Stimulated activated naive CD8-positive, alpha-beta T cell treated with anti-CD3 and anti-CD28 coated beads, Interleukin-15, Interleukin-2, amounts not matched to agents 100 U/mL and 50 U/mL, for 24 hours (primary cell): ENCODE measurements at places on chromosomes 7 and 10.

- DNase-seq = no peak
Observed at GRCh38 chr7:147858421-147858820, 732.1 kb upstream of the C7orf33 start.

- peak; percentile 30 for DNase-seq
Observed at GRCh38 chr10:103145860-103146466, 47.1 kb downstream of the NT5C2 start.

GRCh38 chr7:121167971-121168370 lies 160.8 kb upstream of the WNT16 start:
- DNase-seq = no peak

DNA sequence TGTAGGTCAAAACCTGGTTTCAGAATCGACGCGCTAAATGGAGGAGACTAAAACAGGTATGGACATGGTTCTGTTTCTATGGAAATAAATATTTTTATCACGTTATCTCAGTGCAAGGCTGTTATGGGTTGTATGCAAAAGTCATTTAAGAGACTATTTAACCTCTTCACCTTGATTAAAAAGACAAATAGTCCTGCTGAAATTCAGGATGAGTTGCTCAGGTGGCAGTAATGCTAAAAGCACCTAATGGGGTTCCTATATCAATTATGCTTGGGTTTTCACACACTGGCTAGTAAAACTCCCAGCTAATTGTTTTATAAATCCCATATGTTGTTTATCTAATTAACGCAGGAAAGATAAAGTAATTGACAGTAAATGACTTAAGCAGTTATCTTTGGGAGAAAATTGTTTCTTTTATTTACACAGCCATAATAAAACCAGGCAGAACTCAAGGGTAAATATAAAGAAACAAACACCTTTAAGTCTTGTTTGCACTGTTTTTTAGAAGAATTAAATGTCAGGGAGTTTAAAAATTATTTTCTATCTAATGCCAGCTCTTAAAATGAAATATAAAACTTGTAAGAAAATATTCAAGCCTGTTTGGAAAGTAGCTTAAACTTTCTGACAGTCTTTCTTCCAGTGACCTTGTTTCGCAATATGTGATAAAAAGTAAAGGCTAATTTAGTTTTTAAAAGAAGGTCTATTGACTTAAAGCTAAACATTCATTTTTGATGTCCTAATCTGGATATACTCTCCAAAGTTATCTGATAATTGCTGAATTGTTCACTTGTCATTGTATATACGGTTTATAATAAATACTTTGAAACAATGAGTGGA lies 3.2 kb downstream of the HHEX start:
- no peak for DNase-seq

GRCh38 chr7:93043385-93043985 lies 74.3 kb downstream of the SAMD9 start:
- DNase-seq = no peak

DNA sequence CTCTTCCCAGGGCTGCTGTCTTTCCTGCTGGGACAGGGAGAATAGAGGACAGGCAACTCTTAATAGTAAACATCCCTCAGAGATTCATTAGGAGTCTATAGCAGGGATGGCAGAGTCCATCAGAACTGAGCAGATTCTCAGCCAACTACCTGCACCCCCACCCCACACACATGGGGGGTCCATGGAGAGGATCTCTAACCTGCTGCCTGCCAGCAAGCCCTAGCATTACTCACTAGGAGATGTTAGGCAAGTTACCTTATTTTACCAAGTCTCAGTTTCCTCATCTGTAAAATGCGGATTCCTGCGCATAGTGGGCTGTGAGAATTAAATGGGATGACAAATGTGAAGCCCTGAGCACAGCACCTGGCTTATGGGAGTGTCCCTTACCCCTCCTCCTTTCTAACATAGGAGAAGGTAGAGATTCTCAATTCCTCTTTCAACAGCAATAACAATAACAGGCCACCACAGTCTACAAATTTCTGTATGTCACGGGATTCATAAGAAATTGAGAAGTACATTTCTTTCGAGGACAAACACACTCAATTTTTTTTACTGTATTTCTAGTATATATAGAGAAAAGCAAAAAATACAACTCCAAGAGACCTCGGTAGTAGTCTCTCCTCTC lies 23.8 kb upstream of the WDR11 start:
- no peak for DNase-seq

DNA sequence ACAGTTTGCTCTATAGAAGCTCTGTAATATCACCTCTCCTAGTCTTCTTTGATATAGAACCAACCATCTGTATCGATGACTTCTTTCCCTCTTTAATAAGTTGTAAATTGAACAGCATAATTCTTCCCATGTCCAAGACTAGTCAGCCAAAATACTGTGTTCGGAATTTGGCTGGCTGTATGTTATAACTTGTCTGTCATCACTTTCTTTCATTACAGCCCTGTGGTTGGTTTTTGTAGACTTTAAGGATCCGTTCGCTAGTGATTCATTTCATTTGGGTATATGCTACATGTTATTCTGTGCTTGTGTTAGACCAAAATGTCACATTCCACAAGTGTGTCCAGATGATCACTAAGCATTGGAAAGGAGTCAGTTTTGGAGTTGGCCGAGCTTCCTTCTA lies 155.4 kb upstream of the ITGB1 start:
- DNase-seq = no peak

GRCh38 chr10:114304571-114305421 lies 65.7 kb downstream of the VWA2 start:
- peak; percentile 71 for DNase-seq

DNA sequence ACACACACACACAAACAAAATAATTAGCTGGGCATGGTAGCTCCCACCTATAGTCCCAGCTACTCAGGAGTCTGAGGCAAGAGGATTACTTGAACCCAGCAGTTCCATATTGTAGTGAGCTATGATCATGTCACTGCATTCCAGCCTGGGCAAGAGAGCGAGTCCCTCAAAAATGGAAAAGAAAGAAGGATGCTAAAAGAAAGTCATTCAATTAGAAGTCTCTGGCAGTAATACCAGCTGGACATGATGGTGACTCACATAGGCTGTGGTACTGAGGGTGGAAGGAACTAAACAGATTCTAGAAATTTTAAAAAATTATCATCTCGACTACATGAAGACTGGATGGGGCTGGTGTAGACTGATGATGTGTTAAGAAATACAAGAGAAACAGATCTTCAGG lies 385.3 kb downstream of the ETV1 start:
- no peak for DNase-seq

- no peak for DNase-seq
Observed at GRCh38 chr10:112624546-112625048, 177.6 kb downstream of the VTI1A start.

DNA sequence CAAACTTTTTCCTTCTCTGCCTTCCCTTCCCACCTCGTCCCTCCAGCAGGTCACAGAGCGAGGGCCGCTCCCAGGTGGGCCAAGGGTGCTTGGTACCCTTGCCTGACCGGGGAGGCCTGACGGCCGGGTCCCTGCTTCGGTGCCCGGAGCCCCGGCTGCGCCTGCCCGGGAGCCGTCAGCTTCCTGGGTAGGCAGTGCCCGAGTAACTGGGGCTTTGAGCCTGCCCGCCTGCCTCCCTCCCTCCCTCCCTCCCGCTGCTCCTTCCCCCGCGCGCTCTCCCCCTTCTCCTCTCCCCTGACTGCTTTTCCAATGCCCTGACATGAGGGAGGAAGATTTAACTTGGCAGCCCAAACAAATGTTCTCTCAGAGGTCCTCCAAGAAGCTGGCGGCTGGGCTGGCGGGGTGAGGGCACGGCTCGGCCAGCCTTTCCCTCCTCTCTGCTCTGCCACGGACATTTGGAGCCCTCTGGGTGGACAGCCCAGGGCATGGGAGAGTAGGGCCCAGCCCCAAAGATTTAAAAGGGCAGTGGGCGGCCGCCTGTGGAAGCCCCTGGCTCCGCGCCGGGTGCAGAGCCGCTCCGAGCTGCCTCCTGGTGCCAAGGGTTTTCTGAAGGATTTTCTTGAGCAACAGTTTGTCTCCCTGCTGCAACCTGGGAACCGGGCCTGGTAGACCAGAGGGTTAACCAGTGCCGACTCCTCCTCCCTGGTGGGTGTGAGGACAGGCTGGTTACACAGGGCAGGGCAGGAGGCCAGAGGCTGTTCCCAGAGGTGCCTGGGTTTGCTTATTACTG lies 2.0 kb downstream of the ZMIZ1 start:
- DNase-seq = peak; percentile 51

- DNase-seq = no peak
Observed at GRCh38 chr7:94654783-94655125, 1.2 kb downstream of the SGCE start.

DNA sequence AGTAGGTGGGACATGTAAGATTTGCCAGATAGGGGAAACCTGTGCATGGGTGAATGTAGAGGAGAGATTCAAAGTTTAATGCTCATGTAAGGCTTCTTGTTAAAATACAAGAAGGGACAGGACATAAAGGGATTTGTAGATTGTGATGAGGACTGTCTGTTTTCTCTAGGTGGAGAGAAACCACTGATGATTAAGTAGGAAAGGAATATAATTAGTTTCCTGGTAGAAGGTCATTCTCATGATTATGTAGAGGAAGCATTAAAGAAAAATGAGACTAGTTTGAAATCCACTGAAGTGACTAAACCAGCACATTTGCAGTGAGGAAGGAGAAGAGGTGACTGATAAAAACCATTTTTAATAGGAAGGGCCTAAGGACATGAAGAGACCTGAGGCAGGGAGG lies 19.6 kb upstream of the MACC1 start:
- DNase-seq = no peak

DNA sequence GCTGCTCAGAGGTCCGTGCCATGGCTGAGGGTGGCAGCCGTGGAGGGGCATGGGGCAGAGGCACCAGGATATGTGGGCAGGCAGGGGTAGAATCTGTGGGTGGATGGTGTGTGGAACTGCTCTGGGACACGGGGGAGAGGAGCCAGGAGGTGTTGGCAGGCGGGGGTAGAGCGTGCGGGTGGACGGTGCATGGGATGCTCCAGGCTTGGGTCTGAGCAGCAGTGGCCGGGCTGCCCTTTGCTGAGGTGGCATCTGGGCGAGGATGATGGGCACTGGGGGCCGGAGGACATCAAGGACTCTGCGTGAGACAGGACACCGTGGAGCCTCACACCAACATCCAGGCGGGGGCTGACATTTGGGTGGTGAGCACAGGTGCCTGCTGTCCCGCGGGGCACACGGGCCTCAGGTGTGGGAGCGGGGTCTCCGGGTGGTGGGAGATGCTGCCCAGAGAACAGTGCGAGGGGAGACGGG lies 46.2 kb downstream of the JAKMIP3 start:
- no peak for DNase-seq

DNA sequence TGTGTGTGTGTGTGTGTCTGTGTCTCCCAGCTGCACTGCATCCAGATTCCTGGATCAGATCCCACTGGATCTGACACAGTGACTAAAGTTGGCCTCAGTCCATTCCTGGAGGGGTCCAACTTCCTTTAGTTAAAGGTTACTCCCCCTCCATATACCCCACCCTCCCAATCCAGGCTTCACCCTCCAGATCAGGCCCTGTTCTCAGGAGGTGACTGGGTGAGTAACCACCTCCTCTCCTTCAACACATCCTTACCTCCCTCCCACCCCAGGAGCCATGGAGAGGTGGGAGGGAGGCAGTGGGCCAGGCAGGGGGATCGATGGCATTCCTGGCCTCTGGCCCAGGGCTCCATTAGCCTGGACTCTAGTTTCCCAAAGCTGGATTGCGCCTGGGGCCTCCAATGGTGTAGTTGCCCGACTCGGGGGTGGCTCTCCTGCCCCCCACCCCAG lies 11.3 kb downstream of the KCNIP2 start:
- DNase-seq = no peak

DNA sequence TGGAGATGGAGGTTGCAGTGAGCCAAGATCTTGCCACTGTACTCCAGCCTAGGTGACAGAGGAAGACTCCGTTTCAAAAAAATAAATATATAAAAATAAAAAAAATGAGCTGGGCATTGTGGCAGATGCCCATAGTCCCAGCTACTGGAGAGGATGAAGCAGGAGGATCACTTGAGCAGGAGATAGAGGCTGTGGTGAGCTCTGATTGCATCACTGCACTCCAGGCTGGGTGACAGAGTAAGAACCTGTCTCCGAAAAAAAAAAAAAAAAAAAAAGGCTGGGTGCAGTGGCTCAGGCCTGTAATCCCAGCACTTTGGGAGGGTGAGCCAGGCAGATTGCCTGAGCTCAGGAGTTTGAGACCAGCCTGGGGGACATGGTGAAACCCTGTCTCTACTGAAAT lies 11.8 kb downstream of the ZNF487 start:
- DNase-seq = no peak

DNA sequence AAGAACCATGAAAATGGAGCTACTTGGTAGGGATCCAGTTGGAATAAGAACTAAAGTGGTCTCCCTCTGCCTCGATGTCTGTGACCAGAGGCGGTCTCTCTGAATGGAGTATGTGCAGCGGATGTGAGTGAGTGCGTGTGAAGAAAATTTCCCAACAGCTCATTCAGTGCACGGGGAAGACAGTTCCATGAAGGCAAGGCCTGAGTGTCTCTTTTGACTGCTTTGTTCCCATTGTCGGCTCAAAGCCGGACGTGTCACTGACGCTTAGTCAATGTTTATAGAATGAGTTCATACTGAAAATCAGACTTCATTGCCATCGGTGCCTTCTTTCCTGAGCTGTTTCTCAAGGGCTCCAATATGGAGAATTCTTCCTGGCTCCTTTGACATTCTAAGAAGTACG lies 55.3 kb upstream of the GRB10 start:
- no peak for DNase-seq

GRCh38 chr7:76515999-76516443 lies 5.7 kb downstream of the UPK3B start:
- peak; percentile 68 for DNase-seq

GRCh38 chr10:49768731-49769130 lies 6.6 kb upstream of the OGDHL start:
- DNase-seq = no peak

DNA sequence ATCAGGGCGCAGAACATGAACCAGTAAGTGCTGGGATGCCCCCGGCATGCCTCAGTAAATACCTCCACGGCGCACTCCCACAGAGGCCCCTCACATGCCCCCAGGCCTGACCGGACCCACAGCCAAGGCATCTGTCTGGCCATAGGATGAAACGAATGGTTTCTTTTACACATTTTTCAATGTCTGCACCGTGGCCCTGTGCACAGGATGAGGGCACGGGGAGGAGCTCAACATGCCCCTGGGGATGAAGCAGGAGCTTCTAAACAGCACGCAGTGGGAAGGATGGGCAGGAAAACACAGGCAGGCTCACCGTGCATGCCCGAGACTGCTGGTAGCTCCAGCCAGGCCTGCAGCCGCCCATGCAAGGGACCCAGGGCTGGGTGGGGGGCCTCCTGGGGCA lies 283.3 kb downstream of the TNS3 start:
- DNase-seq = no peak

- DNase-seq = no peak
Observed at GRCh38 chr10:78716043-78716660, 352.6 kb upstream of the ZMIZ1 start.

DNA sequence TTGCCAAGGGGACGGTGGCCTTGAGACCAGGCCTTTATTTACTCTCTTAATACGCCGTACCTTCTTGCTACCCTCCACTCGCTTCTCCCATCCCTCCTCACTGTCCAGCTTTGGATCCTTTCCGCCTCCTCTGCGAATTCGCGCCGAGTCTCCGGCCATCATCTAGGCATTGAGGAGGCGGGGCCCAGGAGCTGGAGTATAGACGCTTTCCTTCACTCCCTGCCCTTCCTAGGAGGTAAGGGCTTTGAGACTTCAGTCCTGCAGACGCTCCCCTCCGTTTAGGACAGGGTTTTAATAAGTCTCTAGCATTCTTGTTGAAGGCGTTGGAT lies 538 bp downstream of the TFAM start:
- DNase-seq = peak; percentile 30
